ENCODE measurements at places on chromosomes 6 and 20. TPM values are rescaled to one million over a fixed set of nuclear protein-coding genes. Genes with fewer than 3 reads are reported as not detected.

DNA sequence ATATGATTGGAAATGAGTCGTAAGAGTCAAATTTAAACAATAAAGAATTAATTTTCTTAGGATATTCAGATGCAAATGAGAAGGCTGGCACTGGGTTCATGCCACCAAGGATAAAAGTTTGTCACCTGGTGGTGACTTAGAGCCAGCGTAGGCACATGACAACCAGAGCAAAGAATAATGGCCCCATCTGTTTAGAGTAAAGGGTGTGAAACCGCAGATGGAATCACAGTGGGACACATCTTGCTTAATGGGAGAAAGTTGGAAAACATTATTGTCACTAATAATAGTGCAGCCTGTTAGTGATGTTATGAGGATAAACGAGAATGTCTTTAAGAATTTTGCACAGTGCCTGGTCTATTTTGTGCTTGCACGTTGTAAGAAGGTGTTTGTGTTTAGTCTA, 727.8 kb downstream of the QKI start:
- no peak for DNase-seq

- no peak for DNase-seq
These were observed 5.8 kb downstream of the DDR1 start for GRCh38 chr6:30889921-30890645.

DNA sequence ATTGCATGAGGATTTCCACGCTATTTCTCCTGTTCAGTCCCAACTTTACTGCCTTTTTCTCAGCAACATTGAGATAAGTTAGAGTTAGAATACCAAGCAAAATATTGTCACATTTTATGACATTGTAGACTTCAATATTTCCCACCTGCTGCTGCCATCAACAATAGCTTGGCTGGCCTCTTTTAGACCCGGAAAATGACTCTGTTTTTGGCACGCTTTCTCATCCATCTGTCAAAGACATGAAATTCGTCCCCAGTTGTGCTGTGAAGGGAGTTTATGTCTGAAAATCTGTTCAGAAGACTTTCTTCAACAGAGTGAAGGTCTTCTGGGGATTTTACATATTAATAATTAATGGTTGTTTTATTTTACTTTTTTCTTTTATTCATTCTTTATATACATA, 857.3 kb downstream of the FRK start:
- no peak for DNase-seq

TAF4 gene
- total RNA-seq = 1.3 TPM

ARMH2 gene
- total RNA-seq = not detected

- DNase-seq = no peak
These were observed at the start of gene CST11 for GRCh38 chr20:23452776-23453175. CST11 (minus strand) TSS chr20:23452876; CDS start chr20:23452811, 65 bp downstream.

RNF114 gene
- total RNA-seq = 25.9 TPM

ZBP1 gene
- total RNA-seq = not detected

NNAT gene
- total RNA-seq = 0.22 TPM

DNA sequence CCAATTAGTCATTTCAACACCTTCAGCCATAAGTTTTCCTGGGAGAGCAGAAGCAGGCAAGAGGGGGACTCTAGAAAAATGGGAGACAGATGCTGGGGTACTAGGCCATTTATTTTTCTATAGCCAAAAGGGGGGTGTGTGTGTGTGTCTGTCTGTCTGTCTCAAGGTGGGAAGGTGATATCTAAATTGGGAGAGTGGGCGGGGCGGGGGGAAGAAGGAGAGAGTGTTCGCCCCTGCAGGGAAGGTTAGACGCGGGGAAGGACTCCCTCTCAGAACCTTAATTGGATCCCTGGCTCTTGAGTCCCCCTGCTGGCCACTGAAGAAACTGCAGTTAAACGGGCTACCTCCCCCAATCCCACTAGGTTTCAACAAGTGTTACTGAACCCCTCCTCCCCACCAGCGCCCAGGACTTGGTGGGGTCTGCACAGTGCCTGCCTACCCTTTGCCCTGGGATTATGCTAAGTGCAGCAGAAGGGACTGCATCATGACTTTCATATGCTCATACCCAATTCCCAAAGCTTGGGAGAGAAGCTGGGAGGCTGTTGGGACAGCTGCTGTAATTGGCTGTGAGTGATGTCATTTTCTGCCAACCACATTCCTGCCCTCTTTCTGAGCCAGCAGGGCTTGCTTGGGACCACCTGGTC, 45.8 kb downstream of the FOXP4 start:
- peak; percentile 71 for DNase-seq

RIPOR2 gene
- under 0.01 TPM for total RNA-seq

GRCh38 chr6:45562171-45562570, 184.4 kb upstream of the SUPT3H start:
- DNase-seq = no peak

DNA sequence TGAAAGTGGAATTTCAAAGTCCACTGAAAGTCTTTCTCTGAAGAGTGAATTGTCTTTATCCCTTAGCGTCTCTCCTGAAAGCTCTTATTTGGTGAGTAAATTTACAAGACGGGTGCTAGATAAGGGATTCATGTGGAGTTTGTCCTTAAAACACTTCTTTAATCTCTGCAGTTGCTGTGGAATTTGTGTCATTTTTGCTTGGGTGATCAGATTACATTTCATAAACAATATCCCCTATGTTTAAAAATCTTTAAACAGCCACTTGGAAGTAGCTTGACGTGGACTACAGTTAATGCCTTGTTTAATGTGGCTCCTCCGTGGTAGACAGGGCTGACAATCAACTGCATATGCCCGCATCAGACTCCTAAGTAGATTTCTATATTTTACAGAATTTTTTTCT, 175.4 kb upstream of the ZNF217 start:
- DNase-seq = no peak

OTOR gene
- total RNA-seq = not detected

DNA sequence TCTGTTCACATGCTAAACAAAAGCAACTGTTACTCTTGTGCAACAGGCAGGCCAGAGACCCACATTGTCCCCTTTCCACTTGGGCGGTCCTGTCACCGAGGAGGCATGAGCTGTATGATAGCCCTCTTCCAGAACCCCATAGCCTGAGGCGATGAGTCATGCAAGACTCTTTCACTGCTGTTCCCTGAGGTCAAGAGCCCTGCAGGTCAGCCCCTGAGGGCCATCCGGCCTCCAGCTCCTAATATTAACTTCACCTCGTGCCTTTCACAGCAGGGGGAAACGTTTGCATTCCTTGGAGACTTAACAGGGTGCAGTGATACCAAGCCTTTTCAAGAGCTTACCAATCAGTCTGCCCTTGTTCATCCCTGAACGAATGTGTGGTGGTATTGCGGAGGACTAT, 253.3 kb upstream of the ECI2 start:
- no peak for DNase-seq

GRCh38 chr6:89215391-89215790, 1.8 kb downstream of the GABRR1 start:
- no peak for DNase-seq

DNA sequence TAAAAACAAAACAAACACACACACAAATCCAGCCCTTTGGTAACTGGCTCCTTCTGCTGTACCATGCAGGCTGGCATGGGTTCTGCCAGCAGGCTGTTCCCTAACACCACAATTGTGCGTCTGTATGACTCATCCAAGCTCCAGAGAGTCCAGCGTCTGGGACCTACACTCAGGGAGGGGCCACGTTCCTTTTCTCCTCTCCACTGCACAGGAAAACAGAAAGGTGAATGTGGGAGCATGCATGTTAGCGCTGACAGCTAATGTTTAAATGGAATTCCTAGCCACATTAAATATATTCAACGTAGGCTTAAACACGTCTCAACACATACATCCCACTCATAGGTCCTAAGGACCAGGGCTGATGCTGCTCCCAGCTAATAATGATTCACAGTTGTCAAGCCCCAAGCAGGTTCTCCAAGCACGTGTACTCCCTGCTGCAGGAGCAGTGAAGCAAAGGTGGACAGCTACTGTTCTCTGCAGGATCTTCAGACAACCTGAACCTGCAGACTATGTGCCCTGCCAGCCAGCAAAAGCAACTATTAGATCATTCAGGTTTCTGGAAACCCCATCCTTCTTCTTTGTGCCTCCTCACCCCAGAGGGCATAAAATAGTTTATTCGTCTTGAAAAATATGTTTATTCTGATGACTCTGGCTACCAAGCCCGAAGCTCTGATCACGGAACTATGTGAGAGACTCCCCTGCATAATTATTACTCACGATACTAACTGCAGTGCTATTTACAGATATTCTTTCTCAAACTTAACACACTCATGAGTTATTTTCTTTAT, 20.9 kb downstream of the MAP1LC3A start:
- peak; percentile 85 for DNase-seq

GRCh38 chr6:42269553-42269952, 51.9 kb upstream of the MRPS10 start:
- DNase-seq = no peak

CLPSL2 gene
- not detected for total RNA-seq

DNA sequence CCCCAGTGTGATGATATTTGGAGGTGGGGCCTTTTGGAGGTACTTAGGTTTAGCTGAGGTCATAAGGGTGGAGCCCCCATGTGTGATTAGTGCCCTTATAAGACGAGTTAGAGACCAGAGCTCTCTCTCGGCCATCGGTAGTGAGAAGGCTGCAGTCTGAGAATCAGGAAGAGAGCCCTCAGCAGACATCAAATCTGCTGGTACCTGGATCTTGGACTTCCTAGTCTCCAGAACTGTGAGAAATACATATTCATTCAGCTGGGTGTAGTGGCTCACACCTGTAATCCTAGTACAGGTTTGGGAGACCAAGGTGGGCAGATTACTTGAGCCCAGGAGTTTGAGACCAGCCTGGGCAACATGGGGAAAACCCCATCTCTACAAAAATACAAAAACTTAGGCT, 48.7 kb upstream of the DDR1 start:
- DNase-seq = no peak

DNA sequence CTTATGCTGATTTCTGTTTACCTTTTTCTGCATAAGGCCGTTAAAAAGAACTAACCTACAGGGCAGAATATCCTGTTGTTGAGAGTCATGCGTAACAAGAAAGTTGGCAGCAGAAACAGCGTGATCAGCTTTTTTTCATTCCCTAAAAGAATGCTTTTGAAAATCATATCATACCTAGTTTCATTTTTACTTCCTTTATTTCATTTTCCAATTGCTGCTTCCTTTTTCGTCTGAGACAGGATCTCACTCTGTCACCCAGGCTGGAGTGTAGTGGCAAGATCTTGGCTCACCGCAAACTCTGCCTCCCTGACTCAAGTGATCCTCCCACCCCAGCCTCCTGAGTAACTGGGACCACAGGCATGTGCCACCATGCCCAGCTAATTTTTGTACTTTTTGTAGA, 4.1 kb downstream of the CALHM6 start:
- DNase-seq = no peak

COQ3 gene
- 4.4 TPM for total RNA-seq

- no peak for DNase-seq
These were observed 1.1 kb downstream of the HACE1 start for GRCh38 chr6:104858642-104859041.

MARCKS gene
- 187 TPM for total RNA-seq

PPIL1 gene
- total RNA-seq = 20.7 TPM
